Left ventricle myocardium inferior (tissue), 1 donor: ENCODE measurements at places on chromosomes 16 and 17. TPM values are rescaled to one million over a fixed set of nuclear protein-coding genes. Genes with fewer than 3 reads are reported as not detected.

Gene CACNG5
- not detected for total RNA-seq

Gene MPP3
- total RNA-seq, result 35.2 TPM

Gene AXIN2
- total RNA-seq, result 21.0 TPM

Gene CCL5
- total RNA-seq, result 0.60 TPM

Gene STAC2
- 0.36 TPM for total RNA-seq

Gene MYCBPAP
- 0.82 TPM for total RNA-seq

Gene MFSD11
- total RNA-seq, result 21.4 TPM

Gene CCDC40
- total RNA-seq, result 7.7 TPM

Gene P2RX1
- 0.55 TPM for total RNA-seq

Gene TBC1D16
- total RNA-seq, result 15.9 TPM

Gene ADAT1
- 28.4 TPM for total RNA-seq

Gene PYDC1
- not detected for total RNA-seq

Gene MGRN1
- total RNA-seq, result 30.5 TPM

Gene SPIRE2
- 1.2 TPM for total RNA-seq

Gene PIRT
- not detected for total RNA-seq

Gene WDR59
- total RNA-seq, result 52.5 TPM

Gene TMC6
- 39.5 TPM for total RNA-seq

Gene CDR2
- 6.8 TPM for total RNA-seq

Gene SALL1
- 1.3 TPM for total RNA-seq

Gene SHCBP1
- 0.44 TPM for total RNA-seq

Gene ANTKMT
- 30.7 TPM for total RNA-seq

Gene NPIPA8
- 0.49 TPM for total RNA-seq

Gene VPS9D1
- total RNA-seq, result 12.6 TPM

Gene SPNS3
- 1.7 TPM for total RNA-seq

Gene KCNAB3
- 0.30 TPM for total RNA-seq

Gene ODAD4
- 1.3 TPM for total RNA-seq

Gene ZP2
- total RNA-seq, result not detected

Gene PRAC1
- total RNA-seq, result not detected

Gene EIF3CL
- 41.6 TPM for total RNA-seq

Gene PSMD7
- total RNA-seq, result 123 TPM

Gene CACNG1
- not detected for total RNA-seq

Gene HNF1B
- not detected for total RNA-seq

Gene EXOC7
- 81.1 TPM for total RNA-seq

Gene TBC1D3E
- not detected for total RNA-seq

Gene ANKS3
- total RNA-seq, result 8.7 TPM

Gene KRTAP9-2
- not detected for total RNA-seq

Gene GINS3
- 4.7 TPM for total RNA-seq

Gene C16orf92
- total RNA-seq, result not detected

Gene CLEC18A
- 0.22 TPM for total RNA-seq
